ENCODE measurements at places on chromosomes 12 and 14.

DNA sequence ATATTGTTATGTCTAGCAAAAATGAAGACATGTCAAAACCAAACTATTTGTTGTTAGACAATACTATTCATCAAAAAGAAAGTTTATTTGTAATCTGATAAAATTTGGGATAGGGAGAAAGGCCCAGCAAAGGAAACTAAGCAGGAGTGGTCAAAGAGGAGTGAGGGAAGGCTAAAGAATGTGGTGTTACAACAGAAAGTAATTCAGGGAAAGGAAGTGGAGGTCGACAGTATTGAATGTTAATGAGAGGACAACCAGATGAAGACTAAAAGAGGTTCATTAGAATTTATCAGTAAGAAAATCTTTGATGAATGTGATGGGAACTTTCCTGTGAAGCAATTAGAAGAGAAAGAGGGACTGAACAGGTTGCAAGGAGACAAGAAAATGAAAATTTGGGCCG, 33.9 kb downstream of the PLCZ1 start:
- no peak for DNase-seq

- DNase-seq: no peak
Observed at GRCh38 chr12:92757597-92758121, 54.9 kb downstream of the PLEKHG7 start.

DNA sequence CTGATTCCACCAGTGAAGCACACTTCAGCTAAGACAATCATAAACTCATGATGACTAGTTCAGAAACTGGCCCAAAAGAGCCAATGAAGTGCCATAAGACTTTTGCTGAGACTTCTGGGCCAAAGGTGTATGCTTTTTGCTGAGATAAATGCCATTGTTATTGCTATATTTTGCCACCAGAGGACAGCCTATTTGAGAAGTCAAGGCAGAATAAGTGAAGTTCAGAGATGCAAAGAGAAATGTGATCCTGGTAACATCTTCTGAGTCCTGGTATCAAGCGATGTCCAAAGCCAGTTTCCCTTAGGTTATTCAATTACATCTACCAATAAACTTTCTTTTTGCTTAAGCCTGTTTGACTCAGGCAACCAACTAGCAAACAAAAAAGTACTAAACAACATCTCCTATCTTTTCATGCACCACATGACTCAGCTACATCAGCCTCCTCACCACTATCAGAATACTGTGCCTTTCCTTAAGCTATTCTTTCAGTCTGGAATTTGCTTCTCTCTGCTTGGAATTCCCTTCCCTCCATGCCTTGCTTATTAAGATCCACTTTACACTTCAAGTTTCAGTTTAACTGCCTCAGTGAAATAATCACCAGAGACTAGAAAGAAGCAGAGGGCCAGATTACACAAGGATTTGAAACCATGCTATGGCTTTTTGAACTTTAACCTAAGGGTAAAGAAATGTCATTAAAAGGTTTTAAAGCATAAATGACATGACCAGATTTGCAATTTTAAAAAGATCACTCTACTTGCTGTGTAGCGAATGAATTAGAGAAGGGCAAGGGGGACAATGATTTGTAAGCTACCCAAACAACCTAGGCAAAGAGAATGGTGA, 14.0 kb downstream of the CRY1 start:
- peak; percentile 22 for DNase-seq

DNA sequence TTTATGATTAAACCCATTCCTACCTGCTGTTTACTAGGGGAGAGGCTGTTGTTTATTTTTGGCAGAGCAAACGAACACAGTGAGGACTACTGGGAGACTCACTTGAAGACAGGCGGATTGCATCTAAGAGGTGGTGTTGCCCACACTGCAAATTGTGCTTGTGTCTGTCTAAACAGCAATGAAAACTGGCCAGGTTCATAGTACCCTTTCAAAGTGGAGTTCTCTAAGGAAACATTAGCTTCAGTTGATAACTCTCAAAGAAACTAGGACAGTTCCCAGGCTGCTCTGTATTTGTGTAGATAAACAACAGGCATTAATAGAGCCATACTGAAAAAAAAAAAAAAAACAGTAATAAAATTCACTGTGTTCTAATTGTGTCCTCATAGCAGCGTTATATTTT, 466.0 kb upstream of the RGS6 start:
- DNase-seq: no peak

DNA sequence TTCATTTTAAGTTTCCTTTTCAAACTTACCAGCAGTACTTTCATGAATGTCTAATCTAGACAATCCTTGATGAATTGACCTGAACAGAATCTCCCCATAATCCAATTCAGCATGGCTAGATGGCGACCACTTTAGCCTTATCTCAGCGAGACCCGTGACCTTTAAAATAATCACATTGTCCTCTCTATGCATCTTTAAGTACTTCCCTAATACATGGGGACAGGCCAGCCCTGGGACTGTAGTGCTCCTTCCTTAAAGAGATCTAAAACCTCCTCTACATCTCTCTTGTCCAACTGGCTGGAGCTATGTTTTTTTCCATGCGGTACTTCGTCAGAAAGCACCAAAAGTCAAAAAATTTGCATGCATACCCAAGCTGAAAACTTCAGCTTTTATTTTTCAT, 746.0 kb downstream of the VRK1 start:
- DNase-seq: no peak

DNA sequence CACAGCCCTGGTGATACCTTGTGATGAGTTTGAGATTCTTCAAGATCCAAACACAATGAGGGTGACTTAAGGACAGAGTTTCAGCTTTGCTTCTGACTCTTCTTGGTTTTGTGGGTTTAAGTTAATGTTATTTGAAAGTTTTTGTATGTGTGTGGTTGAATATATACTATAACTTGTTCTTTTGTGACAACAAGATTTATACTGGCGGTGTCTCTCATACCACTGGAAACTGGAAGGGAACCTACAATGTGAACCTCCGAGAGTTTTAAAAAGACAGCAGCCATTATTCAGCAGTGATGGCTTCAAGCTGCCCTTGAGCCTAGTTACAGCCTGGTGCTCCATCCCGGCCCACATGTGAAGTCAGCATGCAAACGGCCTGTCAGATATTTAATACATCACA, 87.9 kb upstream of the IGF1 start:
- no peak for DNase-seq

- DNase-seq: no peak
Observed at GRCh38 chr14:65849091-65849490, 436.6 kb downstream of the FUT8 start.

- DNase-seq: no peak
Observed at GRCh38 chr12:46982629-46983392, 96.6 kb upstream of the PCED1B start.

- DNase-seq: peak; percentile 82
Observed at GRCh38 chr14:76955575-76956315, 72.8 kb downstream of the IRF2BPL start.

- DNase-seq: no peak
Observed at GRCh38 chr14:27253966-27254365, 656.1 kb upstream of the NOVA1 start.

- DNase-seq: peak; percentile 65
Observed at GRCh38 chr12:3202734-3203446, 125.7 kb downstream of the TSPAN9 start.

GRCh38 chr12:91316907-91317269, 134.3 kb upstream of the DCN start:
- DNase-seq: no peak

DNA sequence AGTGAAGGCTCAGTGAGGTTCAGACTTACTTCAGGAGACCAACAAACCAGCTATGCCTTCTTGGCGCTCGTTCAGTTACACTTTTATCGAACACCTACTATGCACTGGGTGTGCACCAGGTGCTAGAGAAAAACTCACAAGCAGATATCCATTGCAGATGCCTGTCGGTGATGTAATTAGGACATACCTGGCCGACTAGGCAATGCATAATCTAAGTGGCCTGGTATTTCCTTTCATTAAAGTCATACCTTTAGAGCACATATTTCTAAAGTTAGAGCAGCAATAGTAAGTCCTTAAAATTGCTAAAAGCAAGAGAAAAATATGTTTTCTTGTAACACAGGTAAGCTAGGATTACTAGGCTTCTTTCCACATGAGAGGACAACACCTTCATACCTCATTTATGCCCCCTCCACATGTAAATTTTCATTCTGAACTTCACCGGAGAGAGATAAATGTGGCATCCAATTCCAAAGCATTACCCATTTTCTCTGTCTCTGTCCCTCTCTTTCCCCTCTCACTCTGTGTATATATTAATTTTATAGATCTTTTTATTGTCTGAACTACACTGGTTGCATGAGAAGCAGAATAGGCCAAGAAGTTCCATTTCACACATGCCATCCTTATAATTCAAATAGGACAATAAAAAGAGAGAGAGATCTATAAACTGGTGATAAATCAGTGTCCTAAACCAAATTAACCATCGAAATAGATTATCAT, 242.2 kb downstream of the SPTSSA start:
- DNase-seq: no peak

DNA sequence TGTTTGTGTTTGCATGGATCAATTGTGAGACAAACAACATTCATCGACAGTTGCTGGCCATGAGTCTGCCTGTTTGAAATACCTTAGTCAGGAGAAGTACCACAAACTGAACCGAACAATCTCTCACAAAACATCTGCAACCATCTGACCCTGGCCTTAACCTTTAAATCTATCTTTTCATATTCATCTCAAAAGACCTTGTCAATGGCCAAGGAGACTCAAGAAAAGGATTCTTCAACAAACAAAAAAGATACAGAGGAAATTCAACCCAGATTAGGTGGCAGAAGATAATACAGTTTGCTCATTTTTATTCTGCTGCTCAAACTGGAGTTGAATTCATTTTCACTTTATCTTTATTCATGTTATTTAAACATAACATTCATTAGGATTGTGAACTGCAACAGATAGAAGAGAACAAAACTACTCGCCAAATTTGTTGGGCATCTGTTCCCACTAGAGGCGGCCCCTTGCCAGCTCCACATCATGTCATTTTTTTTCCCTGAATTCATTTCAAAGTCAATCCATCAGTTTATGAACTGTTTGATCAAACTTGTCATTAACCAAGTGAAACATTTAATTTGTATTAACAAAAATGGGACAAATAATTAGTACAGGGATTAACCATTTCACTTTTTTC, 152.3 kb upstream of the OTX2 start:
- DNase-seq: no peak

- no peak for DNase-seq
Observed at GRCh38 chr14:103308717-103309616, 25.1 kb upstream of the EIF5 start.

DNA sequence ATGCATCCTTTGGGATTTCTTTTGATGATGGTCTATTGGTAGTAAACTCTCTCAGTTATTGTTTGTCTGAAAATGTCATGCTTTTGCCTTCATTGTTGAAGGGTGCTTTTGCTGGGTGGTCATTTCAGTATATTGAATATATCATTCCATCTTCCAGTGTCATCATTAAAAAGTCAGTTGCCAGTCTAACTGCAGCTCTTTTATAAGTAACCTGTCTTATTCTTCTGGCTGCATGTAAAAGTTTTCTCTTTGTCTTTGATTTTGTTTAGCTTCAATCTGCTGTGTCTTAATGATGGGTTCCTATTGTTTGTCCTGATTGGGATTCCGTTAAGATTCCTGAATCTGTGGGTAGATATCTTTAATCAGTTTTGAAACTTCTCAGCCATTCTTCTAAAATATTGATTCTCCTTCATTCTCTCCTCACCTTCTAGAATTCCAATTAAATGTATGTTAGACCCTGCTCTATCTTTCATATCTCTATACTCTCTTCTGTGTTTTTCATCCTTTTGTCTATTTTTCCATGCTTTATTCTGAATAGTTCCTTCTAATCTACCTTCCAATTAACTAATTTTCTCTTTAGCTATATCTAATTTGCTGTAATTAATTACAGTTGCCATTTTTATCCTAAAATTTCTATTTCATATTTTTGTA, 6.4 kb downstream of the OAS1 start:
- no peak for DNase-seq

DNA sequence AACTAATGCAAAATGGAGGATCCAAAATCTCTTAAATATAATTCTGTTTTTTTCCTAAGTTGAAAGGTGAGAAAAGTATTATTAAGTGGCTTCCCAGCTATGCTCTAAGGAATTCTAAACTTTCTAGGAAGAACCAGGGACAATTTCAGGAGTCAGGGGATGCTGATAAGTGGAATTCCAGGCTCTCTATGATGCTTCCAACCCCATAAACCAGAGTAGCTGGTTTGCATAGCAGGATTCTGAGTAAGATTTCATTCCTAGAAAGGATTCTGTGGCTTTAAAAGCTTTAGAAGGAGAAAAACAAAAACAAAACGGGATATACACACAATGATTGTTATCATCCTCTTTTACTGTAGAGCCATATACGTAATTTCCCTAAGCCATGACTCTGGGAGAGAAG, 93.9 kb downstream of the SLC16A7 start:
- no peak for DNase-seq

DNA sequence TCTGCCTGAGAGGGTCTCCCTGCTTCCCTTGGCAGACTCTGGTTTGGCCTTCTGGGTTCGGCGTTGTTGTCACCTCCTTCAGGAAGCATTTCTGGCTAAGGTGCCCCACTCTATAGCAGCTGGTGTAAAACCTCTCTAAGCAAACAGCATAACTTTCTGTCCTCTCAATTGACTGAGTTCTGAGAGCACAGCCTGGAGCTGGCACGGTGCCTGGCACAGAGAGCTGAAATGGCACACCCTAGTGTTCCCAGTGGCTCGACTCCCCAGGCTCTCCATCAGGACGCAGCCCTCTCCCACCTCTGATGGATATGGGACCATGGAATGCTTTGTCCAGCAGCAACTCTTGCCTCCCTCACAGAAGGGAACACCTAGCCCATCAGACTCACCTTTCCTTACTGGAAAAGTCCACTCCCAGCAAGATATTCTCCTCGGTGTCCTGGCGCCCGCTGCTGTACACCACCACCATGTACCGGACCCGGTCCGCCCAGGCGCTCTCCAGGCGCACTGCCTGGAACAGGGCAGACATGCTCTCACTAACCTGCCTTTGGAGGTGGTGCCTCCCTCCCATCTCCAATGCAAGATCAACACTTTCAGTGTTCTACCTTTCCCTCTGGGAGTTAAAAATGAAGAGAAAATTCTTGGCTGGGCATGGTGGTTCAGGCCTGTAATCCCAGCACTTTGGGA, 40.6 kb downstream of the SSH1 start:
- DNase-seq: no peak
